ENCODE measurements at places on chromosomes 2 and 18.

DNA sequence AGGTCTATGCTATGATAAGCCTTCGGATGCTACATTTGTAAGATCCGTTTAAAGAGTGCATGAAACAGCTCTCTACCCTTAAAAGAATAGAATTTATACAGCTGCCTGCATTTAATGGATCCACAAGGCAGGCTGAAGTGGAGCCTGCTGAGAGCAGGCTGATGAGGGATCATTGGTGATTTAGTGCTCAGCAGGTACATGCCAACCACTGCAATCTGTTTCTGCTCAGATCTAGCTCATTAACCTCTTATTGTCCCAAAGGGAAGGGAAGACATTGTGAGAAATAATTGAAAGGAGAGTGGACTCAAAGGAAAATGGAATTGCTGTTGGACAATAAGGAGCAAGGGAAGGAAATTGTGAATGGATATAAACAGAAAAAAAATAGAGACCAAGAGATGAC lies 822.6 kb downstream of the TRIB2 start:
- DNase-seq, result no peak

GRCh38 chr2:5946225-5947115 lies 254.3 kb downstream of the SOX11 start:
- DNase-seq, result no peak

GRCh38 chr2:232838406-232838874 lies 31.6 kb upstream of the SNORC start:
- peak; percentile 34 for DNase-seq

GRCh38 chr2:170739048-170739447 lies 23.9 kb downstream of the SP5 start:
- no peak for DNase-seq

DNA sequence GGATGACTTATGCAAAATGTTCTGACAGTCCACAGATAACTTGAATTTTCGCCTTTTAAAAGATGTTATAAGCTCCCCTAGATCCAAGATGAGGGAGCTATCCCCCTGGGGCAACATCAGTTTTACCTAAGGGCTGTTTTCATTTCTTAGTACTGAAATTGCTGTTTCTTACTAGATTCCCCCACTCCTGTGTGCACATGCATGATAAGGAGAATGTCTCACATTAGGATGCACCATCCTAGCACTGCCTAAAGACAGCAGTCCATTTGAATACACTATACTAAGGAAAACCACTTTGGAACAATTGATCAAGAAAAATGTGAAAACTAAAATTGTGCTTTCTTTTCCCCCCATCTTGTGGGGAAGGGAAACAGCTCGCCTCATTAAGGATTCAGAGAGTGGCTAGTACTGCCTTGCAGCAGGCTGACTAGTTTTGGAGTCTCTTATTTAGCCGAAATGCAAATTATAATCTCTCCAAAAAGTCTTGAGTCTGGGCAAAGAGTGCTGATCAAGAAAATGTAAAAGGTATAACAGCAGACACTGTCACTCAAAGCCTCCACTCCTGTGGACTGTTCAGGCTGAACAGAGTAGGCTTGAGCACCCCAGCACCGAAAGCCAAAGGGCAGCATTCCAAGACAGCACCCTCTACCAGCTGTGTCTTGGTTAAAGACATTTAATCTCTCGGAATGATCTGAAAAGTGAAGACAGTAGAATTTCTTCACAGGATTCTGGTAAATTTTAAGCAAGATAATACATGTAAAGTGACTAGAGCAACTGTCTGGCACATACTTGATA lies 65.0 kb downstream of the ZNF385B start:
- no peak for DNase-seq

DNA sequence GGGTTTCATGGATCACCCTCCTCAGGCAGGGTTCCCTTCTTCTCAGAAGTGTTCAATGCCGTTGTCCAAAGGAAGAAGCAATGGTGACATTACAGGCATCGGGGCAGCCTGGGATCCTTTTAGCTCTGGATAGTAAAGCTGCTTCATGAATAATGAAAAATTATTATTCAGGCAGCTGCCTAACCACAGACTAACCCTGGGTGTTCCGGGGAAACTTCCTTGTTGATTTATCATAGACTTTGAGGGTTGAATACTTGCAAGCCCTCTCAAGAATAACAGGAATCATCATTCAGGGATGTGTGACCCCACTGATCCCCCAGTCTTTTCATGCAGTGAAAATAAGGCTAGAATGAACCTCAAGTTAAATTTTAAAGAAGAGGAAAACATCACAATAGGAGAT lies 419.4 kb downstream of the MEIS1 start:
- DNase-seq, result no peak

GRCh38 chr2:31365834-31366505 lies 48.6 kb downstream of the XDH start:
- DNase-seq, result no peak

GRCh38 chr2:105365206-105365605 lies 27.9 kb downstream of the C2orf49 start:
- no peak for DNase-seq

DNA sequence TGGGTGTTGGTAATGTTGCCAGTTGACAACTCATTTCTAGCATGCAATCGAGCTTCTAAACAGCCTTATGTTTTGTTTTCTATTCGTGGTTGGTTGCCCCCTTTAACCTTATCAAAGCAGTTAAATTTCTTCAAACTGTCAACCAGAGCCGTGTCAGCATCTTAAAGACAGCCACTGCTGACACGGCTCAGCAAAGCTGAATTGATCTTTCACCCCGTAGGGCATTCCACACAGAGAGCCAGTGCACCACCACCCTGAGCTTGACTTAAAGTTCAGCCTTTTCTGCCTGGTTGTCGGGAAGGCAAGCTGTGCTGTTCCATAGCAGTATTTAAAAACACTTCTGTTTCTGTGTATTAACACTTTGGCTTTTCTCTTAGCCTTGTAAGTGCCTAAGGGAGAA lies 355.0 kb upstream of the CHST9 start:
- no peak for DNase-seq

DNA sequence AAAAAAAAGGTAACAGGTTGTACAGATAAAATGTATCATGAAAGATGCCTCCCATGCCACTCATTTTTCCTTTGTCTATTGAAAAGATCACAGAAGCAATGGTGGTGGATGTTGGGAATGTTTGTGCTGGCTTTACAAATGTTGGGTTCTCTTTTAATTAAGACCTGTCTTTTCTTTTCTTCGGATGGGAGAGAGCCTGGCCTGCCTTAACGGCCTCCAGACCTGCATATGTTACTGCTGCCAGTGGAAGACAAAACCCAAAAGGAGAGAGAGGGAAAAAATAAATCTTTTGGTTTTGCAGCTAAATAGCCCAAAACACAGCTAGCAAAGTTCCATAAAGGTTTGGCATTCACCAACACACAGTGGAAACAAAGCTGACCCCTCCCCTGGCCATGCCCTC lies 50.5 kb upstream of the FZD7 start:
- DNase-seq, result no peak

DNA sequence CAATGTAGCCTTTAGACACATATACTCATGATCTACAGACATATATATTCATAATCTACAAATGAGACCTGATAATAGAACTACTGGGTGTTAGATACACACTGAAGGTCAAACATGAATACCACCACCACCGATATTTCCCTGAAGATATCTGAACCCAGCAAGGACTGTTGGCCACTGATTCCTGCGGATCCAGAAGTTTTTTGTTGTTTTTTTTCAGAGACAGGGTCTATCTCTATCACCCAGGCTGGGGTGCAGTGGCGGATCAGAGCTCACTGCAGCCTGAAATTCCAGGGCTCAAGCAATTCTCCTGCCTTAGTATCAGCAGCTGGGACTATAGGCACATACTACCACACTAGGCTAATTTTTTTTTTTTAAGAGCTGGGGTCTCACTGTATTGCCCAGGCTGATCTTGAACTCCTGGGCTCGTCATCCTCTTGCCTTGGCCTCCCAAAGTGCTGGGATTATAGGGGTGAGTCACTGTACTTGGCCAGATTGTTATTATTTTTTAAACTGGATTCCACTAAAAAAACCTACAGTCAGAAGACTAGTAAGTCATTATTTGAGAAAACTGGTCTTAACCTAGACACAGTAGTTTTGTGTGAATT lies 1.8 kb downstream of the METTL5 start:
- no peak for DNase-seq

- DNase-seq, result no peak
Measured at GRCh38 chr2:241871538-241872312, 2.2 kb downstream of the RTP5 start.

- DNase-seq, result no peak
Measured at GRCh38 chr2:11749646-11750349, 3.4 kb downstream of the LPIN1 start.

DNA sequence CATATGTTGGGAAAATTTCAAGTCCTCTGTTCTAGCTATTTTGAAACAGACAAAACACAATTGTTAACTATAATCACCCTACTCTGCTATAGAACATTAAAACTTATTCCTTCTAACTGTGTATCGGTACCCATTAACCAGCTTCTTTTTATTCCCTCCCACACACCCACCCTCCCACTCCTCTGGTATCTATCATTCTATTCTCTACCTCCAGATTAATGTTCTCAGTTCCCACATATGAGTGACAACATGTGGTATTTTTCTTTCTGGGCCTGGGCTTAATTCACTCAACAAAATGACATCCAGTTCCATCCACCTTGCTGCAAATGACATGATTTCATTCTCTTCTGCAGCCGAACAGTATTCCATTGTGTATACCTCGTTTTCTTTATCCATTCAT lies 43.3 kb downstream of the EXOC6B start:
- no peak for DNase-seq

DNA sequence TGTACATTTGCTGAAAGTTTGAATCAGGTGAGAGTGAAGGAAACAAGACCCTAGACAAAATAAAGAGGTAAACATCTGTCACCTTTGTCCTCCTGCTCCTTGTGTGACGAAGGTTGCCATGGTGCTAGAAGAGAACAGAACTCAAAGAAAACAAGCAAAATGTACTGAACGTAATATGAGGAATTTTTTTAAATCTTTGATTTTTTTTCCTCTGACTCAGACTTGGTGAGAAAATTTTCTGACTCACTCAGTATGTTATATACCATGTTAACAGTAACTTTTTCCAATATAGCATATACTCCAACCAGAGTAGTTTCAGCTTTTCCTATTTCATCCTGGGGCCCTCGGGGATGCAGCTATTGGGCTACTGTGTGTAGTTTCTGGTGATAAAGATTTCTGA lies 2114.6 kb upstream of the PIK3C3 start:
- DNase-seq, result no peak

- no peak for DNase-seq
Measured at GRCh38 chr18:48123941-48124340, 193.5 kb upstream of the SMAD2 start.

GRCh38 chr18:3097082-3097481 lies 84.1 kb upstream of the LPIN2 start:
- DNase-seq, result no peak

DNA sequence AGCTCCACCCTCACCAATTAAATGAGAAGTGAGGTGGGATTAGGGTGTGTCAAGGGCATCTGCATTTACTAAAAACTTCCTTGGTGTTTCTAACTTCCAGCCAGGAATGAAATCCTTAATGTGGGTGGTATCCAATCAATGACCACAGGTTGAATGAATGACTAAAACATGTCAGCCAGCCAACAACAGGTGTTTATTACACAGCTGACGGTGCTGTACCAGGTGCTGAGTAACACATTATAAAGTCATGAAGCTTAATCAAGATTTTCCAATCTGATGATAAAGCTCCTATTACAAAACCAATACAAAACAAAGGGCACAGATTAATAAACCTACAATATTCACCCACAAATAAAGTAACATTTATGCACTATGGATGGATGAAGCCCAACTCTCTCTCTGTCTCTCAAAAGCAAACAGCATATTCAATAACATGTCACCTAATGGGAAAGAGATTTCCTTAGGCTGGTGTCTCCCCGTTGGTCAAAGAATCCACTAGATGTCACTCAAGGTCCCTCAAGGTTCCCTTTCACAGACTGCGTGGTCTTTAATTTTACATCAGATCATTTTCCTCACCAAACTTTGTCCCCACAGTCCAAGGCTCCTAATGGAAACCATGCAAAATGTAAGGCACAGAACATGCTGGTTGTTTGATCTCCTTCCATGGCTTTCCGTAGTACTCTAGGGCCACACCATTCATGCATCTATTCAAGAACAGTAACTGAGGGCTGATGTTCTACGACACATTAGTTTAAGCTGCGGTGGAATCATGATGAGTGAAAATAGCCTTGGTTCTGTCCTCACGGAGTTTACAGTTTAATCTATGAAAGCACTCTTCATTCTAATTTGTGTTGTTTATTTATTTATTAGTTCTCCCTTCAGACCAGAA lies 6.4 kb upstream of the PTPN4 start:
- DNase-seq, result no peak

GRCh38 chr2:222270396-222270795 lies 28.4 kb downstream of the PAX3 start:
- DNase-seq, result no peak

- no peak for DNase-seq
Measured at GRCh38 chr18:46332286-46332801, 228.2 kb downstream of the HAUS1 start.

GRCh38 chr2:201383136-201383535 lies 26.0 kb upstream of the FLACC1 start:
- no peak for DNase-seq

DNA sequence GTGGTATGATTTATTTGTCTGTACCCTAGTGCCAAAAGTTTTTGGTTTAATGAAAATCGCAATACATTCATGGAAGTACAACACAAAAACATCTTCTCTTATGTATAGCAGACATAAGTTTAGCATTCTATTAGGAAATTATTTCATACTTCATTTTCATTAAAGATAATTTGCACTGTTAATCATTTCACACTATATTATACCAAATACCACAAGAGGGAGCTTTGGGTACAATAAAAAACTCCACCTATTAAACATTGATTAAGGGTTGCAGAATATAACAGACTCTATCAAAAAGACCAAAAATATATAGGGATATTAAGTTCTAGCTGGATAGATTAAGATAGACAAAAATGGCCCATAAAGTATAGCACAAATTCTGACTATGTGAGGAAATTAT lies 79.0 kb downstream of the SLC66A3 start:
- DNase-seq, result no peak

DNA sequence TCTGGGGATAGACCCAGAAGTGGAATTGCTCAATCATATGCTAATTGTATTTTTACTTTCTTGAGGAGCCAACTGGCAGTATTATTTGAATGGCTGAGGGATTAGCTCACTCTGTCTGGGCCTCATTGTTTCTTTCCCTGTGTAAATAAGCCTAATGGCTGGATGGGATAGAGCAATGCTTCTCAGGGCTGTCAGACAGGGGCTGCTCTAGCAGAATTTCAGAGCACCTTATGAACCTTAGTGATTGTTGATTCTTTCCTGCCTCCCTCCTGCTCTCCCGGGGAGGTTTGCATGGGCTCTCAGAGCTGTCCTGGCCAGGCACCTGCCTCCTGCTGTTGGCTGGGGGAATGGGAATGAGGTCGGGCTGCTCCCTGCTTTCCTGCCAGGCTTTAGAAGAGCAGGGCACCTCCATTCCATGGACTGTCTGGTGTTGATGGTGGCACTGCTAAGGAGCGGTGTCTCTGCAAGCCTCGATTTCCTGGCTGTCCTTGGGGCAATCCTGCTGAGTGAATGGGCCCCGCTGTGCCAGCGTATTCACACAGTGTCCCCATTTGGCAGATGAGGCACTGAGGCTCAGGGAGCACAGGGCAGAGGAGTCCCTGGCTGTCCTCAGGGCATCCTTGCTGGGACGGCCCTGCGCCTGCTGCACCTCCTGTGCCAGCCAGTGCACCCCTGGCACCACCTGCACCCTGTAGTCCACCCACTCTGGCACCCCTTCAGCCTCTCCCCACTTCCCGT lies 468.2 kb upstream of the HS6ST1 start:
- no peak for DNase-seq
